ENCODE measurements at places on chromosomes 16 and 17. TPM values are rescaled to one million over a fixed set of nuclear protein-coding genes. Genes with fewer than 3 reads are reported as not detected.

Gene RNFT1
- total RNA-seq = 22.6 TPM

Gene PRSS8
- total RNA-seq = not detected

Gene CTRB1
- not detected for total RNA-seq

Gene KRTAP1-5
- total RNA-seq = not detected

Gene KRTAP2-2
- total RNA-seq = not detected

Gene DVL2
- 49.1 TPM for total RNA-seq

Gene HS3ST3A1
- total RNA-seq = 0.16 TPM

Gene P2RX5
- total RNA-seq = 10.0 TPM

Gene TM4SF5
- not detected for total RNA-seq

Gene KRT13
- 0.78 TPM for total RNA-seq

Gene KCNG4
- not detected for total RNA-seq

Gene PLXDC1
- total RNA-seq = 9.4 TPM

Gene KIF18B
- 0.16 TPM for total RNA-seq

Gene HID1
- total RNA-seq = 13.7 TPM

Gene MT1F
- total RNA-seq = 2.5 TPM

Gene ASIC2
- 13.1 TPM for total RNA-seq

Gene MYH1
- total RNA-seq = not detected

Gene PER1
- total RNA-seq = 7.8 TPM

Gene IL21R
- not detected for total RNA-seq

Gene CACNG1
- total RNA-seq = 0.47 TPM

Gene IRX6
- not detected for total RNA-seq

Gene KRT16
- total RNA-seq = not detected

Gene NDRG4
- total RNA-seq = 217 TPM

Gene MPP2
- total RNA-seq = 14.2 TPM

Gene KCTD5
- 20.9 TPM for total RNA-seq

Gene MARVELD3
- 0.47 TPM for total RNA-seq

Gene ORC6
- total RNA-seq = 5.0 TPM

Gene TP53TG3F
- total RNA-seq = not detected

Gene USH1G
- 0.16 TPM for total RNA-seq

Gene GAS7
- 80.2 TPM for total RNA-seq

Gene TEKT1
- 1.2 TPM for total RNA-seq

Gene ARHGAP44
- total RNA-seq = 16.4 TPM

Gene GLOD4
- total RNA-seq = 60.2 TPM

Gene OR2C1
- total RNA-seq = 0.62 TPM

Gene ZNF750
- total RNA-seq = not detected

Gene SGCA
- total RNA-seq = not detected

Gene ADAD2
- total RNA-seq = not detected

Gene NOD2
- total RNA-seq = 0.16 TPM

Gene TMEM88
- total RNA-seq = 1.2 TPM

Gene SPHK1
- total RNA-seq = 0.78 TPM

Gene ICAM2
- total RNA-seq = 8.4 TPM

Gene ALOX12B
- 1.4 TPM for total RNA-seq

Gene CRAMP1
- total RNA-seq = 8.0 TPM

Gene CACNA1H
- 15.4 TPM for total RNA-seq

Gene SUPT4H1
- 28.4 TPM for total RNA-seq

Gene ATP2C2
- 7.0 TPM for total RNA-seq

Gene TSPAN10
- 0.16 TPM for total RNA-seq

Gene NLRC3
- 0.62 TPM for total RNA-seq

Gene BEAN1
- 4.1 TPM for total RNA-seq

Gene BAHCC1
- total RNA-seq = 7.6 TPM

Gene GGT6
- total RNA-seq = not detected

Gene HCRT
- not detected for total RNA-seq

Gene QPRT
- total RNA-seq = 4.4 TPM

Measured in occipital lobe (tissue), 3 donors.